Epithelial cell of proximal tubule (primary cell): ENCODE measurements at places on chromosomes 6 and 20. TPM values are rescaled to one million over a fixed set of nuclear protein-coding genes. Genes with fewer than 3 reads are reported as not detected.

Gene SOX12
- 7.9 and 10.1 TPM in 2 replicates for total RNA-seq

Gene TCP11
- total RNA-seq, result 0.29 TPM in 1 of 2 replicates, not detected in the other

Gene PKIB
- total RNA-seq, result 23.2 and 48.5 TPM in 2 replicates

Gene RNF5
- 66.6 and 79.9 TPM in 2 replicates for total RNA-seq

Gene VGLL2
- not detected in 2 replicates for total RNA-seq

Gene CST5
- not detected in 2 replicates for total RNA-seq

DNA sequence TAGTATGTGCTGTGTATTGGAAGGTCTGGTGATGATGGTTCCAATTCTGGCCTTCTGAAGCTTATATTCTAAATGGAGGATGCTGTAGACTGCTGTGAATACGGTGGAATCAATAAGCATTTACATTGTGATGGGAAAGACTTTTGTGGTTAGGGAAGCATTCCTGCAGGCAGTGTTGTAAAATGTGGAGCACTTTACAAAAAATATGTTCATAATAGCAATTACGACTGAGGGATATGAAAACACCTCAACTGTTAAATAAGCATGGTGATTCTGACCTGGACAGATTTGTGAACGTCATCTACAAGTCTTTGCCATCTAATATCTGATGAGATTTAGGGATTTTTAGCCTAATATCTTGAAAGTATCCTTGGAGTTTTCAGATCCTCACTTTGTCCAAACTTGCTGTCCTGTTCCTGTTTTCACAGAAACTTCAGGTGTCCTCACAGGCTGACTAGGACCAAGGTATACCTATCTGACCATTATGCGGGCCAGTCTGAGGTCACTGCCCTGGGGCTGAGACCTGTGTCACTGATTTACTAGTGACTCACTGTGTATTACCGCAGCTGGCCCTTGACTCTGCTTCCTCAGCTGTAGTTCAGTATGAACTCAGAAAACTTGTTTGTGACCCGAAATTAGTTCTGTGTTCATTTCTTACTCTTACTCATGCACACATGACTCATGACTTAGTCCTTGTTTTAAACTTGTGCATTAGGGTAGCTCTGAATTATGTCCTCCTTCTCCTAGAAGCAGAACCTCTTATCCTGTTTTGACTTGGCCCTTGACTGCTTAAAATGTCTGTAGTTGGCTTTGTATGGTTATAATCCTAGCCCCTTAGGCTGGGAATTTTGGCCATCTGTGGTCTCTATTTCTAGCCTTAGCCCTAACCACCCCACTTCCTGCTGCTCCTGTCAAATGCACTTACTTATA, 343.0 kb downstream of the CDKAL1 start:
- DNase-seq, result peak; percentile 99

GRCh38 chr6:14664112-14664601, 546.6 kb downstream of the CD83 start:
- DNase-seq, result no peak

- DNase-seq, result no peak
Measured at GRCh38 chr6:35673755-35674154, 15.0 kb downstream of the FKBP5 start.

GRCh38 chr6:101126501-101126900, 245.4 kb upstream of the ASCC3 start:
- DNase-seq, result no peak

DNA sequence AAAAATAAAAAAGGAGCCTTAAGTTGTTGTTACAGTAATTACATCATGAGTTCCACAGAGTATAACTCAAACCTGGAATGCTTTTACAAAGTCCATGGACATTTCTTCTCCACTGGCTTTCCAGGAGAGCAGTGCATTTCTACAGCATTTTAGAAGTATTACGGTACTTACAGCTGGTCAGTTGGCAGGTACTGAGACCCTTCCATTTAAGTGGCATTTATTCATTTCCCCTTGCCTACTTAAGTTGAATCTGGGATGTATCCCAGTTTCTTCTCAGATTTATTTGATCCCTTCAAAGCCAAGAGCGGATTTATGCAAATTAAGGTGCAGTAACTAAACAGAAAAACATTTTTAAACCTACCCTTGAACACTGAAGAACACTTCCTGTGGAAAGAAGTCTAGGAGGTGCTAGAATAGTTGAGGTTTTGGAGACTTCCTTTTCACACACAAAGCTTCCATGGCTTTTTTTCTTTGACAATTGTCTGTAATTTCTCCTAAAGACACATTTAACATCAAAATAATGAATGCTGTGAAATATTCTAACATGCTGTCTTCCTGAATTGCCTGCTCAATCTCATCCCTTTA, 3.4 kb downstream of the PRDM13 start:
- DNase-seq, result no peak

GRCh38 chr6:90583836-90584481, 2.9 kb downstream of the MAP3K7 start:
- DNase-seq, result no peak
